Stimulated activated CD8-positive, alpha-beta memory T cell treated with anti-CD3 and anti-CD28 coated beads, Interleukin-4, amount 100 ng/mL, for 1 hour (primary cell): ENCODE measurements at places on chromosomes 2 and 18.

GRCh38 chr2:72153026-72153791 is 5.5 kb upstream of the CYP26B1 start:
- no peak for DNase-seq

DNA sequence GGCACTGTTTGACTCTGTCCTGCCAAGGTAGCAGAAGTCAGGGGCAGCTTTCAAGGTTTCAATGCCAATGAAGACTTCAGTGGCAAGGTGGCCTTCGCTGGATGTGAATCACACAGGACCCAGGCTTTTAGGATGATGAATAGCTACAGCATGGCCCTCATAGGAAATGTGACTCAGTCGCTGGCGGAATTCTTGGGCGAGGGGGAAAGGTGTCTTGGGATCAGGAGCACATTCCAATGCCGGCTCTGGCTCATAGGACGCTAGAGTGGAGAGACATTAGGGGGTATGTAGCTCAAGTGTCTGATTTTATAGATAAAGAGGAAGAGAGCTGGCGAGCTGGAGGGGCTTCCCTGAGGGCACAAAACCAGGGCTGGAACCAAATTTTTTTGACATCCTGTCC is 68.6 kb downstream of the SMIM21 start:
- no peak for DNase-seq

DNA sequence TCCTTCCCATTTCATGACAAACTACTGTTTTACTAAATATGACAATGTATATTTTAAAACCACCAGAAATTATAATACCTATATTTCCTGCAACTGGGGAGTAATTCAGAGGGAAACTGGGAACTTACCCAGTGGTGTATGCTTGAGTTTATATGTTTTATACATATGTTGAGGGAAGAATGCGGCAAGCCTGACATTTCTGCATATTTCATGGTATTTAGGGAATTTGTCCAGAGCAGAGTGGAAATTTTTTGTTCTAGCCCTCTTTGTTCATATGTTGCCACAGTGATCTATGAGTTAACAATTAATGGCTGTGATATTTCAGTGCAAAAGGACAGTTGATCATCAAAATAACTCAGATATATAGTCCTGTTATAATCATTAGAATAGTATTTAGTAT is 230.8 kb upstream of the VWC2L start:
- no peak for DNase-seq

- DNase-seq: no peak
Measured at GRCh38 chr2:19360966-19361321, 2.5 kb upstream of the OSR1 start.

DNA sequence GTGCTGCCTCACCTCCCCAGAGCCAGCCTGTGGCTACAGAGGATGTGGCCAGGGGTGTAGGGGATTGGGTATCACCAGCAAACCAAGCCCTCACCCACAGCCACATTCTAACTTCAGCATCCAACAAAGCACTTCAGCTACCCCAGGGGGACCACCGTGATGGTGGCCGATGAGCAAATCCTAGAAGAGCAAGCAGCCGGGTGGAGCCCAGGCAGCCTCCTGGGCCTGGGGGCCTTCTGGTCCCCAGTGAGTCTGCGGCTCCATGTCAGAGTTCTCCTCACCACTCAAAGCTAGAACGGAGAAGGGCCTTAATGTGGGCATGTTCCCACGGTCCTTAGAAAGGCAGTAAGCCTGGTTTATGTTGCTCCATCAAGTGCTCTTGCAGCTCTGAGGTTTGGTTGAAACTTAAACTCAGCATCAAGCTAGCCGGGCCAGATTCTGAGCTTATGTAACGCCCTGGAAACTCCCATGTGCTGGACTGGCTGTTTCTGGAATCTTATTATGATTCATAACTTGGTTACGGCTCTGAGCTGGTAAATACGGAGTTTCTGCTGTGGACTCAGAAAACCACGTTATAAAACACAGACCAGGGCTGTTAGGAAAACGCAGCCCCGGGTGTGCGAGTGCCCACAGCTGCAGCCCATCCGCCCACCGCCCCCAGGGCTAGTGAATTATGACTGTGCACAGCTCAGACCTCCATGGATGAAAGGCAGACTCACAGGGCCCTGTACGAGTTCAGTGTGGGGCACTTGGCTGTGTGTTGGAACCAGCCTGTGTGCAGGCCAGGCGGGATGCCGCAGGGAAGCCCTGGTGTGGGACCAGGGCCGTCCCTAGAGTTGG is 99.8 kb downstream of the SEPTIN10 start:
- DNase-seq: no peak
